NCI-H2029 treated with DMSO at 0.1 percent for 48 hours (cell line): ENCODE measurements at places on chromosomes 7 and 10.
A peak's percentile ranks its signal among the peaks of the same experiment; 100 is the strongest.

- DNase-seq: no peak
Observed at GRCh38 chr10:1372212-1372611, 316.0 kb downstream of the WDR37 start.

- no peak for DNase-seq
Observed at GRCh38 chr7:139522830-139523198, 671 bp upstream of the CLEC2L start.

DNA sequence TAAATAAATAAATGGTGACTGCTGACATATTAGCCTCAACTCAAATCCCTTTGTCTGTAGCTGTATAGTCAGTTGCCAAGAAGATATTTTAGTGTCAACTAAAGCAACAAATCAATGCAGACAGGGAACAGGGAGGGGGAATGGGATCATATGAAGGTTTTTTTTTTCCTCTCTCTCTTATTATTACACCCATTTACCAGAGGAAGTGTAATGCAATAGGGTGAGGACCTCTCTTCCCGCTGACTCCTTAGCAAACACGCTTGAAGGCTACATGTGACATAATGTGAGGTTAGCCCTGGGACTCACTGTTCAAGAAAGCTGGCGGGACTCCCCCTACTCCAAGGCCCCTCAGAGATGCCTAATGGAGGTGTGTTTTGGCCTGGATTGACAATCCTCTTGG, 88.2 kb downstream of the CHRM2 start:
- no peak for DNase-seq

- no peak for DNase-seq
Observed at GRCh38 chr7:158176561-158177173, 411.0 kb downstream of the PTPRN2 start.

DNA sequence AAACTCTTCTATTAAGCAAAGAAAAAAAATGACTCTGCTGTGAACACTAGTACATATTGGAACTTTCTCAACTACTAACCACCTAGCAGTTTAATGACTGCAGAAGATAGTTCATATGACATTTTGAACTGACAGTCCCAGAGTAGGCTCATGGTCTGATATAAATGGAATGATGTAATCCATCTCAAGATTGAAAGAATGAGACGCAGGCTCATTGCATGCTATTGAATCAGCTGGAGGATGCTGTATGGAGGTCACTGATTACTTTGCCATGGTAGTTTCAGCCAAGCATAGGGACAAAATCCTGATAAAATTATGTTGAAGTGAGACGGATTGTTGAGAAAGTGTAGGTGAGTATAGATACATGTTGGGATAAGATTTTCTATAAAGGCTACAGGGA, 217.6 kb upstream of the SEMA3E start:
- no peak for DNase-seq

- no peak for DNase-seq
Observed at GRCh38 chr10:133272964-133273420, 3.7 kb downstream of the ADAM8 start.

DNA sequence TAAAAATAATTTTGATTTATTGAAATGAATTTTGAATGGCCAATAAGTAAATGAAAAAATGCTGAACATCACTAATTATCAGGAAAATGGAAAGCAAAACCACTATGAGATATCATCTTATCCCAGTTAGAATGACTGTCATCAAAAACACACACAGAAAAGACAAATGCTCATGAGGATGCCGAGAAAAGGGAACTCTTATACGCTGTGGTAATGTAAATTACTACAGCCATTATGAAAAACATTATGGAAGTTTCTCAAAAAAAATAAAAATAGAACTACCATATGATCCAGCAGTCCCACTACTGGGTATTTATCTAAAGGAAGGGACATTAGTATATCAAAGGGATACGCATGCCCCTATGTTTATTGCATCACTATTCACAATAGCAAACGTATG, 15.8 kb downstream of the SCIN start:
- no peak for DNase-seq

DNA sequence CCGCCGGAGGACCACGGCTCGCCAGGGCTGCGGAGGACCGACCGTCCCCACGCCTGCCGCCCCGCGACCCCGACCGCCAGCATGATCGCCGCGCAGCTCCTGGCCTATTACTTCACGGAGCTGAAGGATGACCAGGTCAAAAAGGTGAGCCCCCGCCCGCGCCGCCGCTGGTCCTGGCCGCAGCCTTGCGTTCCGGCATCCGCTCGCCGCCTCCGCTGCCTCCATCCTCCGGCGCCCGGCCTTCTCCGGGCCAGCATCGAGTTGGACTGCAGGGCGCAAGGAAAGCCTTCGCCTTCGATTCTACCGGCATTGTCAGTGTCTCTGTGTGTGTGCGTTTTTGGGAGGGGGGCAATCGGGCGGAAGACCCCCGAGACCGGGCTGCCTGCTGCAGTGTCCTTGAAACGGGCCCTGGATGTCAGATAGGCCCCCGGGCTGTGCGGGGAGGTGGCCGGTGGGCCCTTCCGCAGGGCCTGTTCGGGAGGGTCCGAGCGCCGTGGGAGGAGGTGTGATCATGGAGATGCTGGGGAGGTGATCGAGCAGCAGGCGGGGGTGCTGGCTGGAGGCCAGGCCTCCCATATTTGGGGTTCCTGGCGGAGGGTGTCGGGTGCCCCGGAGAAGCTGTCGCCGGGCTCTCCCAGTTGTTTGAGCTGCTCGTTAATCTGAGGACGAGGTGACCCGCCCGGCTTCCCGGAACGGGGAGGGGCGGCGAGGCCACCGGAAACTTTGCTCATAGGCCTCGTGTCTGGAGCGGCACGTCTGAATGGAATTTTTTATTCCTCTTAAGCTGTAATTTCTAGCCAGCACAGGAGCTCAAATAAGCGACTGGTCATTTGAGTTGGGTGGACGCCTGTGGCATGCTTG, 40.8 kb downstream of the HK1 start:
- DNase-seq: no peak

DNA sequence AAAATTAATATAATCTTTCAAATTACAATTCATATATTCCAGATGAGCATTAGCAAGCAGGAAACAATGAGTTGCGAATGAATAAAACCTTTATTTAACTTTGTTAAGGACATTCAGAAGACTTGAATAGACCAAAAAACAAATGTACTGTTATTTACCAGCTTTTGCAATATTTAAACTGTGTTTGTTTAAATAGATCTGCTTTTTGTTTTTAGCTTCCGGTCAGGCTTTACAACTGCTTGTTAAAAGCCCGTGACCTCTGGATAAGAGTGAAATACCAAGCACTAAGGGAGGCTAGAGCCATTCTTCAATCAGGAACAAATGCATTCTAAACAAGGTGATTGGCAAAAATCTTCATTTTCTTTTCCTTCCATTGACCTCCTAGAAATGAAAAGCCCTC, 184.9 kb upstream of the GNAI1 start:
- DNase-seq: no peak

DNA sequence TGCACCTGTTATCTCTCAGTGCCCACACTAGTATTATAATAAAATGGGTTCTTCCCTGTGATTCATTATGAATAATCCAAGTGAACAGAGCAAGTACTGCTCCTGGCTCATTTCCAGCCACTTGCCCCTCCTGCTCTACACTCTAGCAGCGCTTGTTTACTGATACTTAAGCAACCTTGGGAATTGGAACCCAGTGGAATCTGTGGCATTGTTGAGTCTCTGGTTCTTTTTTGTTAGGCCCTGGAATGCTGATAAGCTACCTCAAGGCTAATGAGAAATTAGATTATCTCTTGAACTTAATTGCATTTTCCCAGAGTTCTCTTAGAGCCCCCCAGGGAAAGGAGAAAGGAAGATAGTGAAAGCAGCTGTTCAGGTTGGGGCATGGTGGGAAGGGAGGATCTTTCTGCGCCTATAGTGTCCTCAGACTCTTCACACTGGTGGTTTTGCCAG, 34.0 kb downstream of the PRKAR2B start:
- peak; percentile 66 for DNase-seq

DNA sequence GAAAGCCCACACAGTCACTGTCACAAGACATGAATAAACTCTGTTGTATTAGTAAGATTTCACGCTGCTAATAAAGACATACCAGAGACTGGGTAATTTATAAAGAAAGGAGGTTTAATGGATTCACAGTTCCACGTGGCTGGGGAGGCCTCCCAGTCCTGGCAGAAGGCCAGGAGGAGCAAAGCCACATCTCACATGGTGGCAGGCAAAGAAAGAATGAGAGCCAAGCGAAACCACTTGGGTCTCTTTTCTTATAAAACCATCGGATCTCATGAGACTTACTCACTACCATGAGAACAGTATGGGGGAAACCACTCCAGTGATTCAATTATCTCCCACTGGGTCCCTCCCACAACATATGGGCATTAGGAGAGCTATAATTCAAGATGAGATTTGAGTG, 110.2 kb downstream of the ST8SIA6 start:
- DNase-seq: no peak

- no peak for DNase-seq
Observed at GRCh38 chr7:115475206-115475605, 553.3 kb downstream of the MDFIC start.

GRCh38 chr7:46178661-46179060, 257.6 kb upstream of the IGFBP3 start:
- DNase-seq: no peak

GRCh38 chr10:63781226-63781625, 260.0 kb downstream of the REEP3 start:
- DNase-seq: no peak

DNA sequence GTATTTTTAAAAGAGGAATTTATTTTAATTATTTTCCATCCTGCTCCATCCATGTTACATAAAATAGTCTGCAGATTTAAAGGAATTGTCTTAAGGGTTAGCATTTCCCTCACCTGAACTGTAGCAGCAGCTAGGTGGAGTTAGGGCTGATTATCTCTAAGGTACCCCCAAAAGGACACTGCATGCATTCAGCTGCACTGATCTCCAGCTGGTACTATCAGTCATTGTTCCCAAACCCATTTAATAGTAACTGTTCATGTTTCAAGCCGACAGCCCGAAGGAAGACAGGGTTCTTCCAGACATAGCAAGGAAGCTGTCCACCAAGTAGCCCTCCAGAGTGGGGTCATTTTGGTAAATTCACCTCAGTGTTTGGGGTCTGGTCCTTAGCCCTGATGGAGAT, 48.7 kb downstream of the FAM171A1 start:
- DNase-seq: no peak

GRCh38 chr10:89114846-89115625, 92.1 kb downstream of the CH25H start:
- no peak for DNase-seq

- no peak for DNase-seq
Observed at GRCh38 chr7:130490311-130490791, 1.5 kb upstream of the MEST start.

- no peak for DNase-seq
Observed at GRCh38 chr10:124605856-124606812, 138.0 kb downstream of the FAM53B start.

GRCh38 chr7:51476026-51476425, 159.4 kb upstream of the COBL start:
- DNase-seq: no peak

GRCh38 chr10:8272794-8273425, 218.4 kb downstream of the GATA3 start:
- no peak for DNase-seq

DNA sequence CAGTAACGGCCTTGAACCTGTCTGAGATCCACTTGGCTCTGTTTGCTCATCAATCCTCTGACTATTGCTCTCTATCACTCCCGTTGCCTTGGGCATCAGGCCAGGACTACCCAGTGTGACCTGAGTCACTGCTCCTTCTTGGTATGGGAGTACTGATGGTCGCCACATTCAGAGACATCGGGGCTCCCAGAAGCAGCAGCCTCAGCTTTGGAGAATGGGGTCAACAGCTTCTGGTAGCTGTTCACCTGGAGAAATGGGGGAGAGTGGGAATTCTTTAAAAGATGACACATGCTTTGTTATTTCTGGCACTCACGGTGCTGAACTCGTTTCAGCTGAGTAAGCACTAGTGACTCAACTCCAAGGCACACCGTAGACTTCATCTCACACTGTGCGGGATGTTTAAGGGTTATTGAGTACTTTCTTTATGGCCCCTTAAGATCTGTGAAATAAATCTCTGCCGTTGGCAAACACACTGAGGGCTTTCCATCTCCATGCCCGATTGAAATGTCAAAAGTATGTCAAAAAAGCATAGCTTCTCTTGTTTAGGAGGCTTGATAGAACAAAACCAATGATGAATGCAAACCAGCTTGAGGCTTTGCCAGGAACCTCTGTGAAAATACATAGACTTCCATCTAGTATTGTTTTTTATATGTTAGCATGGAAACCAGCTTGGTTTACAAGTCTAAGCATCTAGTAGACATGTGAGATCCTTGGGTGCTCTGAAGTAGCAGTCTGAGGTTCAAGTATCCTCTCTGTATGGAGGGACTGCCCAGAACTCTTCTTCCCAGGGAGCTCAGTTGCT, 333.1 kb downstream of the CXCL12 start:
- no peak for DNase-seq

GRCh38 chr7:10222976-10223375, 750.7 kb upstream of the PHF14 start:
- no peak for DNase-seq

- no peak for DNase-seq
Observed at GRCh38 chr7:24755541-24756407, 1.5 kb downstream of the GSDME start.

DNA sequence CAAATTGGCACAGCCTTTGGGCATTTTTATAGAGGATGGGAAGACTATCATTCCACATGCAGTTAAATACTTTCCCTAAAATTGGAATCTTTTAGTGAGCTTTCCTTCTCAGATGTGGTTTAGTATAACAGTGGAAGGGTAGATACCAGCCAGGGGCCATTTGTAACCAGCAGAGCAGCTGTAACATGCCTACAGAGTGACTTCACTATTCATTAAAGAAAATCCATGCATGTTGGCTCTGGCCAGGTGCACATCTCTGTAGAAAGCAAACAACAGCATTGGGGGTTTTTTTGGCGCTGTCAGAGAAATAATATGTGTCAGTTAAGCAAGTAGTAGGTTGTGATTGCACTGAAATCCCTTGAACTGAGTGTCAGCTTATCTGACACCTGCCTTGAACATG, 115.6 kb downstream of the LHFPL3 start:
- DNase-seq: no peak

DNA sequence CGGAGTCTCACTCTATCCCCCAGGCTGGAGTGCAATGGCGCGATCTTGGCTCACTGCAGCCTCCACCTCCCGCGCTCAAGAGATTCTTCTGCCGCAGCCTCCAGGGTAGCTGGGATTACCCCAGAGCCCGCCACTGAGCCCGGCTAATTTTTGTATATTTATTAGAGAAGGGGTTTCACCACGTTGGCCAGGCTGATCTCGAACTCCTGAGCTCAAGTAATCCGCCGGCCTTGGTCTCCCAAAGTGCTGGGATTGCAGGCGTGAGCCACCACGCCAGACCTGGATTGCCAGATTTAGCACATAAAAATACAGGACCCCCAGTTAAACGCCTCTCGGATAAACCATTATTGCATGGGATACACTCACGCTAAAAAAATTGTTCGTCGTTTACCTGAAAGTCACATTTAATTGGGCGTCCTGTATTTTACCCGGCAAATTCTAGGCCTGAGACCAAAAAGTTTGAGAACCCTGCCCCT, 375 bp upstream of the GATAD1 start:
- DNase-seq: peak; percentile 80

- DNase-seq: no peak
Observed at GRCh38 chr7:78413568-78413967, 615.0 kb downstream of the PHTF2 start.

- DNase-seq: no peak
Observed at GRCh38 chr10:95431900-95432342, 129.2 kb downstream of the SORBS1 start.
